Activated T-cell treated with anti-CD3 and anti-CD28 coated beads, Interleukin-2, amount 50 U/mL, for 72 hours (primary cell): ENCODE measurements at places on chromosomes 11 and 22. TPM values are rescaled to one million over a fixed set of nuclear protein-coding genes. Genes with fewer than 3 reads are reported as not detected.

Gene INS
- total RNA-seq, result not detected

Gene GLB1L3
- 13.6 TPM for total RNA-seq

Gene ZNF280B
- total RNA-seq, result 2.9 TPM

Gene CPT1B
- total RNA-seq, result 85.3 TPM

Gene HPX
- total RNA-seq, result 1.6 TPM

Gene HOATZ
- not detected for total RNA-seq

Gene SPTY2D1
- total RNA-seq, result 25.3 TPM

Gene VPREB3
- total RNA-seq, result 0.90 TPM

Gene CBX6
- total RNA-seq, result 124 TPM

Gene LDHA
- 665 TPM for total RNA-seq

Gene SMDT1
- 105 TPM for total RNA-seq

Gene ZNF215
- total RNA-seq, result 1.4 TPM

Gene CABP2
- not detected for total RNA-seq

Gene CNIH2
- 1.2 TPM for total RNA-seq
